ENCODE measurements at places on chromosomes 2 and 18.

GRCh38 chr18:6331872-6332271 lies 82.8 kb downstream of the L3MBTL4 start:
- no peak for DNase-seq

- no peak for DNase-seq
Observed at GRCh38 chr2:177289824-177290628, 25.5 kb upstream of the NFE2L2 start.

DNA sequence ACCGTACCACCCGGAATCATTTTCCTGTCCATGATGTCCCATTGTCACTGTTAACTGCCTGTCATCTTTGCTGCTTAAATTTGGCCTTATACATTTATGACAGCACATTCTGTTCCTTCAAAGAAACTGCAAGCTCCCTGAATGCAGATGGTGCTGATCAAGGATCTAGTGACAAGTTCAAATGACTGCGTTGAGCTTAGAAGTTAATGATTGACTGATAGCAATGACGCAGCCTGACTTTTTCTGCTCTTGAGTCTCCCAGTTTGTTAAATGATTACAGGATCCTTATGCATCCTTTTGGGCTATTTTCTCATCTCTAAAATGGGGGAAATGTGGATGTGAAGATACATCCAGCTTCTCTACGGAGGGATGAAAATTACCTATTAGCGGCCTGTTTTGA lies 159.0 kb downstream of the DCC start:
- peak; percentile 49 for DNase-seq

- DNase-seq, result no peak
Observed at GRCh38 chr2:239214725-239215124, 186.1 kb downstream of the HDAC4 start.

GRCh38 chr2:233061591-233062450 lies 1.7 kb downstream of the INPP5D start:
- no peak for DNase-seq

- no peak for DNase-seq
Observed at GRCh38 chr18:37362158-37362890, 203.3 kb downstream of the CELF4 start.

GRCh38 chr2:27964067-27964466 lies 73.5 kb downstream of the BABAM2 start:
- DNase-seq, result no peak

DNA sequence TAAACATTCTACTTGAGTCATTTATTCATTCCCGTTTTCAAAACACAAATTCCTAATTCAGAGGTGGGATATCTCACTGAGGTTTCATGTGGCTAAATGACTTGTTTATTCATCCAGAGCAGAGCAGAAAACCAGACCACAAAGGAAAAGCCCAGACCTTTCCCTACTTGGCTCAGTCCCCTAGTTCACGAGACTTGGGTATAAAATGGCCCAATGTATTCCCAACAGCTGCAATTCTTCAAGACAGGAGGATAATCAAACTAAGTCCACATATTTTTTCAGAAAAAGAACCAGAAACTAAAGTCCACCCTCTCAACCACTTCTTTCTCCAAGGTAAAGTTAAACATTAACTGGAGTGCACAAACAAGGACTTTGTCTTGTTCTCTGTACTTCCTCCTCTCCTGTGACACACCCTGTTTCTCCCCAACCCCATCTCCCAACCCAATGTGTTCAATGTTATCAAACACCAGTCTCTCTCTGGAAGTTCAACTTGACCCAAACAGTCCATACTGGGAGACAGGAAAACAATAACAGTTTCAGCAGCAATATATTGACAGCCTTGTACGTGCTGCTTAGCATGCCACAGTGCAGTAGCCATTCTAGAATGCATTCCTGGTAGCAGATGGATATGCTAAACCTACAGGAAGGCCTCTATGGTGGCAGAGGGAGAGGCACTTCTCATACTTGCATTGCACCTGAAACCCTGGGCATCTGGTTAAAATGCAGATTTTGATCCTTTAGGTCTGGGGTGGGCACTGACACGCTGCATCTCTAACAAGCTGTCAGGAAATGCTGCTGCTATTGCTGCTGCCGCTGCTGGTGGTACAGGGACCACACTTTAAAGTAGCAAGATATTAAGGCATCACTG lies 110.7 kb downstream of the INO80D start:
- DNase-seq, result peak; percentile 70
